ENCODE measurements at places on chromosomes 2 and 18. TPM values are rescaled to one million over a fixed set of nuclear protein-coding genes. Genes with fewer than 3 reads are reported as not detected.

TBC1D8 gene
- total RNA-seq = 34.9 TPM

PPM1G gene
- total RNA-seq = 52.4 TPM

DPP10 gene
- 4.7 TPM for total RNA-seq

DAW1 gene
- total RNA-seq = 0.12 TPM

ABCG8 gene
- 1.4 TPM for total RNA-seq

ALK gene
- total RNA-seq = 0.29 TPM

DUSP28 gene
- 7.0 TPM for total RNA-seq

Measured in metanephros (tissue), 2 donors.